Memory B cell (primary cell): ENCODE measurements at places on chromosomes 2 and 18.

DNA sequence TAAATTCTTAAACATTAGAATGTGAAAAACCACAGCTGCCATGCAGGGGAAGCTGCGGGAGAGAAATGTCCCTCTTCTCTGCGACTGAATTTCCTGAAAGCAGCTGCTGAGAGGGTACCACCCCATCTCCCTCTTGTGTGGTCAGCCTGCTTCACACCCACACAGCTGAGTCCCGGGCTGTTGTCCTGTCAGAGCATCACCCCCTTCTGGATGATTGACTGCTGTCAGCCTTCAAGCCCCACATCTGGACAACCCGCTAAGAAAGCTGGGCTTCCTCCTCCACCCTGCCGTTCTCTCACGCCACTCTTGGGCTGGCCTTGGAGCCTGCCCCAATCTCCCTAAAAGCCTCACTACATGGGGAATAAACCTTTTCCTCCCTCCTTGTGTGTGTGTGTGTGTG is 26.0 kb downstream of the SH3YL1 start:
- H3K36me3 ChIP-seq, result peaks cover 40% of the 10 kb centered on the region
- no peak overlapping the region for H3K27ac ChIP-seq
- H3K27me3 ChIP-seq, result no peaks in the 10 kb centered on the region
- DNase-seq, result no peak

- no peak overlapping the region for H3K4me3 ChIP-seq
- H3K36me3 ChIP-seq, result peaks cover 25% of the 10 kb centered on the region
- H3K27ac ChIP-seq, result peak overlapping the region; percentile 36
These were observed 27.4 kb upstream of the CHAC2 start for GRCh38 chr2:53740170-53740569.

GRCh38 chr2:114219456-114219855 is 223.0 kb upstream of the DPP10 start:
- no peak overlapping the region for H3K27ac ChIP-seq
- H3K36me3 ChIP-seq, result no peaks in the 10 kb centered on the region
- no peak for DNase-seq
- H3K27me3 ChIP-seq, result peaks cover 12% of the 10 kb centered on the region
- H3K4me1 ChIP-seq, result no peaks in the 10 kb centered on the region

GRCh38 chr2:182605166-182605565 is 110.9 kb upstream of the DNAJC10 start:
- no peak overlapping the region for H3K4me3 ChIP-seq
- peaks cover 2% of the 10 kb centered on the region for H3K27me3 ChIP-seq
- peaks cover 5% of the 10 kb centered on the region for H3K4me1 ChIP-seq
- H3K36me3 ChIP-seq, result no peaks in the 10 kb centered on the region

DNA sequence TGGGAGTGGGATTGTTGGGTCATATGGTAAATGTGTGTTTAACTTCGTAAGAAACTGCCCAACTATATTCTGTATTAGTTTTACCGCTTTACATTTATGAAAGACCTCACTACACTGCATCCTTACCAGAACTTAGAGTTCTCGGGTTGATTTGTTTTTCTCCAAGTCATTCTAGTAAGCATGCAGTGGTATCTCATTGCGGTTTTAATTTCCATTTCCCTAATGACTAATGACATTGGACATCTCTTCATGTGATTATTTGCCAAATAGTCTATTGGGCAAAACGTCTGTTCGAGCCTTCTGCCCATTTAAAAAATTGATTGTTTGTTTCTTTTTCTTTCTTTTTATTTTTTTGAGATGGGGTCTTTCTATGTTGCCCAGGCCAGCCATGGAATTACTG is 6.8 kb downstream of the FBLN7 start:
- no peak overlapping the region for H3K27ac ChIP-seq
- no peak overlapping the region for H3K4me3 ChIP-seq
- H3K4me1 ChIP-seq, result peaks cover 3% of the 10 kb centered on the region
- DNase-seq, result no peak
- H3K36me3 ChIP-seq, result no peaks in the 10 kb centered on the region

- H3K4me1 ChIP-seq, result peaks cover 3% of the 10 kb centered on the region
- no peaks in the 10 kb centered on the region for H3K36me3 ChIP-seq
- H3K27me3 ChIP-seq, result no peaks in the 10 kb centered on the region
- no peak for DNase-seq
These were observed 206.3 kb upstream of the GYPC start for GRCh38 chr2:126449677-126450076.

- H3K27ac ChIP-seq, result no peak overlapping the region
- no peak overlapping the region for H3K4me3 ChIP-seq
- H3K27me3 ChIP-seq, result peaks cover 2% of the 10 kb centered on the region
- H3K4me1 ChIP-seq, result peaks cover 2% of the 10 kb centered on the region
These were observed 172.2 kb upstream of the RASGRP3 start for GRCh38 chr2:33304032-33304864.

DNA sequence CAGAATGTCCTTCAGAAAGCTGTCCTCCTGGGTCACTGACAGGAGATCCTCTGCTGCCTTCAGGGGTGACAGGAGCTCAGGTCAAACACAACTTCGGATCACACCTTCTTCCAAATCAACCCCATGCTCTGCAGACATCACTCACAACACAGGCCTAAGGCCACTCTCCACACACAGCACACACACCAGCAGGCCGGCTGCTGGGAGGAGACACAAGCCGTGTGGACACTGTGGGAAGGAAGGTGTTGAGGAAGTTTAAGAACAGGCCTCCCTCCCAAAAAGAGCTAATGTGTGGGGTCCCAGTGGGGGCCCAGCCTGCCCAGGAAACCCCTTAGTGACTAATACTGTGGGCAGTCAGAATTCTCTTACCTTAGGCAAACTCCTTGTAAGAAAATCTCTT is 290.3 kb upstream of the ID2 start:
- H3K27ac ChIP-seq, result no peak overlapping the region
- H3K36me3 ChIP-seq, result no peaks in the 10 kb centered on the region
- H3K4me3 ChIP-seq, result no peak overlapping the region
- peaks cover 9% of the 10 kb centered on the region for H3K27me3 ChIP-seq

- DNase-seq, result no peak
- no peaks in the 10 kb centered on the region for H3K36me3 ChIP-seq
- no peak overlapping the region for H3K4me3 ChIP-seq
- H3K27ac ChIP-seq, result no peak overlapping the region
- no peaks in the 10 kb centered on the region for H3K27me3 ChIP-seq
These were observed 41.5 kb downstream of the TGFA start for GRCh38 chr2:70511971-70512729.

- H3K4me1 ChIP-seq, result no peaks in the 10 kb centered on the region
- H3K27ac ChIP-seq, result no peak overlapping the region
- DNase-seq, result no peak
- peaks cover 10% of the 10 kb centered on the region for H3K27me3 ChIP-seq
- H3K36me3 ChIP-seq, result no peaks in the 10 kb centered on the region
These were observed 17.9 kb upstream of the CAVIN2 start for GRCh38 chr2:191864628-191865374.

DNA sequence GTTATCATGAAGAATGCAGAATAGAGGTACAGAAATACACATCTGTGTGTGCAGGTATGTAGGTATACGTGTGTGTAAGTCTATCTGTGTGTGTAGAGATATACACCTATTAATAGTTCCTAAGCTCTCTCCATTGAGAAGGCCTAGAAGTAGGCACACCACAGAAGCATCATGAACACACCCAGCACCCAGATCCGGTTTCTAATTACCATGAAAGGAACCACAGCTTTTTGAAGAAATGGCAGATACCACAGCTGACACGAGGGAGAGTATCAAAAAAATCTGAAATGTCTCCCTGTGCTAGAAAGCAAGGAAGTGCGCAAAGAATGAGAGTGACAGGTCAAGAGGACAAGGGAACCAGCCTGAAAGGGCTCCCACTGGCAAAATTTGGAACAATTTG is 27.7 kb upstream of the AP1S3 start:
- H3K27ac ChIP-seq, result peak overlapping the region; percentile 85
- peak overlapping the region; percentile 47 for H3K4me3 ChIP-seq
- H3K36me3 ChIP-seq, result peaks cover 3% of the 10 kb centered on the region
- H3K4me1 ChIP-seq, result peaks cover 28% of the 10 kb centered on the region
- no peak for DNase-seq

- no peak overlapping the region for H3K27ac ChIP-seq
- peak overlapping the region; percentile 8 for H3K4me3 ChIP-seq
- no peak for DNase-seq
- peaks cover 6% of the 10 kb centered on the region for H3K27me3 ChIP-seq
These were observed 141.5 kb downstream of the WDSUB1 start for GRCh38 chr2:159144776-159145614.

- H3K27ac ChIP-seq, result no peak overlapping the region
- DNase-seq, result no peak
- peaks cover 11% of the 10 kb centered on the region for H3K36me3 ChIP-seq
These were observed 12.9 kb upstream of the SFT2D3 start for GRCh38 chr2:127688405-127688804.

- peaks cover 3% of the 10 kb centered on the region for H3K27me3 ChIP-seq
- DNase-seq, result no peak
- H3K27ac ChIP-seq, result no peak overlapping the region
- no peaks in the 10 kb centered on the region for H3K36me3 ChIP-seq
- no peak overlapping the region for H3K4me3 ChIP-seq
These were observed 168.5 kb downstream of the DPP4 start for GRCh38 chr2:161905389-161906046.

DNA sequence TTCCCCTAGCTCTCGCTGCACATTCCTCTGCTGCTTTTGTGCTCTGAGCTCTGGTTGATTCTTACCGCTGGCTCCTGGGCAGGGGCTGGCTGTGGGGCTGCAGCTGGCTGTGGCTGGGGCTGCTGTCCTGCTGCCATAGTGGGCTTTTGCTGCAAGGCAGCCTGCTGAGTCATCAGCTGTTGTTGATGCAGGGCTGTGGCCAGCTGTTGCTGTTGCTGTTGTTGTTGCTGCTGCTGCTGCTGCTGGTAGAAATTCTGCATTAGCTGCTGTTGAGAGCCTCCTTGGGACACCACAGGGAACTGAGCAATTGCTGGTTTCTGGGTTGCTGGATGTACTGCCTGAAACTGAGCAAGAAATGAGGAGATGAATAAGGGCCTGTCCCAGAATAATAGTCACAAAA is 77.2 kb upstream of the NFU1 start:
- H3K36me3 ChIP-seq, result peaks cover 6% of the 10 kb centered on the region
- no peak overlapping the region for H3K27ac ChIP-seq
- no peak for DNase-seq

DNA sequence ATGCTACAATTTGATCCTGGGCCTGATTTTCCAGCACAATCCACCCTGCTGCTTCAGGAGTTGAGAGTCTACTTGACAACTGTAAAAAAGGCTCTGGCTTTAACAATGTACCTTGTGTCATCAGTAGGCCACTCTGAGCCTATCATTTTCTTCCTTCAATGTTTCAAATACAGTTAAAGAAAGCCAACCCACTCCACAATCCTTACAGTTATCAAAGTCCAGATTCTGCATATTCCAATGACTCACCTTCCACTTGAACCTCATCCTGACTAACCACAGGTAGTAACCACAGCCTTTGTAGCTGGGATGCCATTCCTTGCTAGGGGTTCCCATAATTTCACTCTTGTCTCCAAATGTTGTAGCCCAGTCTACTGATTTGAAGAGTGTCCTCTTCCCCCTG is 35.5 kb upstream of the AQP4 start:
- no peaks in the 10 kb centered on the region for H3K4me1 ChIP-seq
- no peak for DNase-seq
- H3K27me3 ChIP-seq, result no peaks in the 10 kb centered on the region
- H3K4me3 ChIP-seq, result no peak overlapping the region
- no peak overlapping the region for H3K27ac ChIP-seq
- H3K36me3 ChIP-seq, result no peaks in the 10 kb centered on the region

- H3K27me3 ChIP-seq, result no peaks in the 10 kb centered on the region
- H3K27ac ChIP-seq, result no peak overlapping the region
- DNase-seq, result no peak
- no peak overlapping the region for H3K4me3 ChIP-seq
These were observed 2.5 kb downstream of the PDK1 start for GRCh38 chr2:172558372-172558771.

DNA sequence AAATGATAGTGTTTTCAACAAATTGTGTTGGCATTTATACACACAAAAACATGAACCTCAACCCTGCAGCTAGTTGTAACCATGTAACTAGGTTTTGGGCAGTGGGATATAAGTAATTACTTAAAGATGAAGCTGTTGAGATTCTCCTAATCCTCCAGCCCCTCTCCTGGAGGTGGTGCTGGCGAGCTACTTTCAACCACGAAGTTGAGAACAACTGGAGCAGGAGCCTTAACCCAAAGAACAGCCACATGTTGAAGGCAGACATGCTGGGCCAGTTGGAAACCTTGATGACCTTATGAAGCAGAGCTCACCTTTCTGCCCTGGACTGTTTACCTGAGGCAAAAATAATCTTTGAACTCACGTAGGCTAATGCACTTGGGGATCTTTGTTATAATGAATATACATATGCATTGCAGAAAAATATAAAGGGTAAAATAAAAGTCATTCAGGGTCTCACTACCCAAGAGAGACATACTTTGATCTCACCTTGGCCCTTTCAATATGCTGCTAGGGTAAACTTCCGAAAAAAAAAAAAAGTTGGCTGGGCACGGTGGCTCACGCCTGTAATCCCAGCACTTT is 89.6 kb upstream of the NPAS2 start:
- H3K4me3 ChIP-seq, result no peak overlapping the region
- no peak for DNase-seq
- peaks cover 27% of the 10 kb centered on the region for H3K27me3 ChIP-seq
- H3K36me3 ChIP-seq, result peaks cover 1% of the 10 kb centered on the region
- no peaks in the 10 kb centered on the region for H3K4me1 ChIP-seq
- no peak overlapping the region for H3K27ac ChIP-seq

- no peaks in the 10 kb centered on the region for H3K27me3 ChIP-seq
- no peaks in the 10 kb centered on the region for H3K4me1 ChIP-seq
- DNase-seq, result no peak
- no peak overlapping the region for H3K27ac ChIP-seq
These were observed 508.9 kb upstream of the LRATD1 start for GRCh38 chr2:14123436-14124103.

DNA sequence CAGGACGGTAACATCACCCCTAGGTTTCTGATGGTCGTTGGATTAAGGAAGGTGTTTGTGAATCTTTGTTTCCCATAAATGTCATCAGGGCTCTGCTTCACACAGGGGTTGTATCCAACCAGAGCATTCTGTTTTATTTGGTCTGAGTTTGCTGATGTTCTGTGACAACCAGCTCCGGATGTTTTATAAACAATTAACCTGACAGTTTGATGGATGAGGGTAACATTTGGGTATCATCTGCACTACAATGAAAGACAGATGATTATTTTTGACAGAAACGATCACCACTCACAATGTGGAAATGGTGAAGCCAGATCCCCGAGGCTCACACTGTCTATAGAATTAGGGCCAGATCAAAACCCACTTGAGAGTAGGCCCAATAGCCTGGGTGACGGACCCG is 107.1 kb downstream of the CDC42EP3 start:
- H3K36me3 ChIP-seq, result no peaks in the 10 kb centered on the region
- peaks cover 12% of the 10 kb centered on the region for H3K4me1 ChIP-seq
- no peak overlapping the region for H3K27ac ChIP-seq
- no peak overlapping the region for H3K4me3 ChIP-seq
- no peak for DNase-seq
- H3K27me3 ChIP-seq, result no peaks in the 10 kb centered on the region

- H3K27ac ChIP-seq, result no peak overlapping the region
- no peaks in the 10 kb centered on the region for H3K36me3 ChIP-seq
- no peak for DNase-seq
These were observed 256.1 kb upstream of the CHAC2 start for GRCh38 chr2:53511549-53511948.
